Foreskin melanocyte (primary cell): ENCODE measurements at places on chromosomes 12 and 14.
A peak's percentile ranks its signal among the peaks of the same experiment; 100 is the strongest.

GRCh38 chr12:39301422-39301821 lies 141.5 kb downstream of the KIF21A start:
- no peak for DNase-seq

DNA sequence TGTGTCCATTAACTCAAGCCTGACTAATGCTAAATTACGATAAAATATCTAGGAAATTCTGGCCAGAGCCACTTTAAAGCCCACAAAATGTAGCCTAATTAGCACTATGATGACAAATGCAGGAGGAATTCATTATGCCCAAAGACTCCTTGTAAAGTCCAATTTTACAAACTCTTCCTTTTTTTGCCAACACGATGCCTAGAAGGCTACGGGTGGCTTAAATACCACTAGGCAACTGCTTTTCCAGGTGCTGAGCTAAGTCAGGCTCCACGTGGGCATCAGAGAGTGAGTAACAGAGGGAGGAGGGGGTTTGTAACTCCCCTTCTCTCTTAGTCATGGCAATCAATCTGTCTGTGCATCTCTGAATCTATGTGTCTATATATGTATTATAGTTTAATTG lies 172.4 kb upstream of the NTF3 start:
- peak; percentile 46 for DNase-seq

GRCh38 chr12:21456291-21456780 lies 18.9 kb downstream of the PYROXD1 start:
- DNase-seq: no peak

DNA sequence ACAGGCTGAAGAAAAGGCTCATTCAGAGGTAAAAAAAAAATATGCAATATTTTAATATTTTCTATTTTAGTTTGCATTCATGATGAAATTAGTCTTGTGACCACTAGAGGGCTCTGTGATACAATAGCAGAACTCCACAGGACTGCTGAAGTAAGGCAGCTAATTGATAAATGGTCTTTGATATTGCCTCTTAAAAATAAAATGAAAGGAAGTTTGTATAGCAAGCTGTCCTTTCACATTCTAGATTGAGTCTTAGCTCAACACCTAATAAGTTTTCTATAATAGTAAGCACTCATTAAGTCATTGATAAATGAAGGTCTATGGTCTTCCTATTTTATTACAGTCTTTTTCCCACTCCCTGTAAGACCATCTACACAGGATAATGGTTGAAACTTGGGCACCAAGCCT lies 315.7 kb downstream of the NAV3 start:
- peak; percentile 27 for DNase-seq

DNA sequence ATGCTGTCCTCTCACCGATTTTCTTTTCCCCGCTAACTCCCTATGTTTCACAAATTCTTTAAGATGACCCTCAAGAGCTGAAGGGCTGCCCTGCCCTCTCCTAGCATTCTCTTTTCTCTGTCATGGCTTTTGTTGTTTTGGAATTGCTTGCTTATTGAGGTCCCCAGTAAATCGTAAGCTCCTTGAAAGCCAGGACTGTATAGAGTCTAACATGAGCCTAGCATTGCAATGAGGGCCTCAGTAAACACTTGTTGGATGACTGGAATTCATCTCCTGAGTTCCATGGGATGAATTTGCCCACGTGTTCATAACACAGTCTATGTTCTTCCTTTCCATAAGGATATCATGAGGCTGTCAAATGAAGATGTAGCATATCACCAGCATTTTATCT lies 92.2 kb downstream of the APAF1 start:
- DNase-seq: no peak

GRCh38 chr14:85987292-85987691 lies 457.3 kb downstream of the FLRT2 start:
- no peak for DNase-seq

- DNase-seq: no peak
Measured at GRCh38 chr12:9027161-9028059, 38.1 kb downstream of the KLRG1 start.

DNA sequence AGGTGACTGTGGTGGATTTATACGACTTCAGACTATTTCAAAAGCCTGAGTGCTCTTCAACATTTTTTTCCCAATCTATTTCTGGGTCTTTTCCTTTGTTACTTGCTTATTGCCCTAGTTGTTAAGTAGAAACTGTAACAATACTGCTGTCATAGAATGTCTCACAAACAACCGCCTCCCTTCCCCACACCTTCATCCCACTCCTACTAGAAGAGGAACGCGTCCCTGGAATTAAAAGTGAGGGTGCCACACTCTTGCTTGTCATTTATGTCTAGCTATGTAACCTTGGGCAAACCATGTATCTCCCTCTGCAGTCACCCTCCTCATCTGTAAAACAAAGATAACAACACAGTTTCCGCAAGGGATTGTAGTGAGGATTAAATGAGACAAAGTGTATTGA lies 8.6 kb downstream of the BRAP start:
- DNase-seq: no peak

DNA sequence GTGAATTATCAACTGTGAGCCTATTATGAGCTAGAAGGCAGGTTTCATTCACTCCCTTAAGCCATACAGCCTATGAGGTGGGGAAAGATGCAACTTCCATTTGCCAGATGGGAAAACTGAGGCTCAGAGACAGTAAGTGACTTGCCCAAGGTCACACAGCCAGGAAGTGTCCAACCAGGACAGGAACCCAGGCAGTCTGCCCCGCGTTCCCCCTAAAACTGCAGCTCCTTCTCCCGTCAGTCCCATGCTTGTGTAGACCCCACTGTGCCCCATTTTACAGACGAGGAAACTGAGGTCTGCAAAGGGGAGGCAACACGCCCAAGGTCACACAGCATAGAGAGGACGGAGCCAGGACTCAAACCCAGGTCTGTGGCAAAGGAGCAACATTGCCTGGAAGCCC lies 50.6 kb downstream of the NCOR2 start:
- no peak for DNase-seq

GRCh38 chr12:58496411-58497190 lies 423.7 kb downstream of the LRIG3 start:
- DNase-seq: no peak

- no peak for DNase-seq
Measured at GRCh38 chr12:113751513-113751912, 214.6 kb downstream of the RBM19 start.

GRCh38 chr12:77388445-77389265 lies 323.3 kb upstream of the E2F7 start:
- peak; percentile 27 for DNase-seq

DNA sequence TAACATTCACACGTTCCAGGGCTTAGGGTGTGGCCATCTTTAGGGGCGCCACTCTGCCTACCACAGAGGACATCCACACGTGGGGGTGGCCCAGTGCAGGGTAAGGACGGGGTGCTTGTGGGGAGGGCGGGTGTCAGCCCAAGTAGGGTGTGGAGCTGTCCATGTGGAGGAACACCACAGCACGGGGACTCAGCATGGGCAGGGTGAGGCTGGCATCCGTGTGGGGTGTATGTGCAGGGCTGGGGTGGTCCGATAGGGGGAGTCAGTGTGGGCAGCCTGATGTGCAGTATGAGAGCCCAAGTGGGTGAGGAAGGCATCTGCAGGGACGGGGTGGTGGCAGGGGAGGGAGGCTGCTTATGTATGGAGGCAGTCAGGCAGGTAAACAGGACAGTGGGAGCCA lies 17.7 kb downstream of the PSMC1 start:
- no peak for DNase-seq

DNA sequence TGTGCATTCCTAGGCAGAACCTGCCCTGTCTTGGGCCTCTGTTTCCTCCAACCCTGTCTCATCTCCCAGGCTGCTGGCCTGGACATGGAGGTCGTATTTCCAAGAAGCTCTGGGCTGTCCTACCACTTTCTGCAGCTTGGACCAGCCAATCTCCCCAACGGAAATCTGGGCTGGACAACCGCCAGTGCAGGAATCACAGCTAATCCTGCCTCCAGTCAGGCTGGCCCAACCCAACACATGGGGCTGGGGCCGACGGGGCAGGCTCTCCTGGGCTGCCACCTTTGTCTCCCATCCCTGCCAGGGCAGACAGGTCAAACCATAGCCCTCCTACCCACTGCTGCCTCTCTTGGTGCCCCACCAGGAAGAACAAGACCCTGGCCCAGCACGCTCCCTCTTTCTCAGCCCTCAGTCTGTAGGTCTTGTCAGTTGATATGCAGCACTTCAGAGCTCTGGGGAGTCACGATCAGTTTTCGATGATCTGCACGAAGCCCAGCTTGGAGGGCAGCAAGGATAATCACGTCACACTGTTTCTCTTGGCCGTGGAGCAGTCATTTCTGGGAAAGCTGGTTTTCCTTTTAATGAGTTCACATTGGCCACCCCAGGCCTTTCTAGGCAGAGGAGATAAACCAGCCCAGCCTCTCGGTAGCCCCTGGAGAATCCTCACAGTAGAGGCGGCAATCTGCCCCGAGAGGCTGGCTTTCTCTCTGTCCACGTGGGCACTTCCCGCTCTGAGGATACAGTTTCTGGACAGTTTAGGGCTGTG lies 195.2 kb upstream of the PRMT8 start:
- no peak for DNase-seq

DNA sequence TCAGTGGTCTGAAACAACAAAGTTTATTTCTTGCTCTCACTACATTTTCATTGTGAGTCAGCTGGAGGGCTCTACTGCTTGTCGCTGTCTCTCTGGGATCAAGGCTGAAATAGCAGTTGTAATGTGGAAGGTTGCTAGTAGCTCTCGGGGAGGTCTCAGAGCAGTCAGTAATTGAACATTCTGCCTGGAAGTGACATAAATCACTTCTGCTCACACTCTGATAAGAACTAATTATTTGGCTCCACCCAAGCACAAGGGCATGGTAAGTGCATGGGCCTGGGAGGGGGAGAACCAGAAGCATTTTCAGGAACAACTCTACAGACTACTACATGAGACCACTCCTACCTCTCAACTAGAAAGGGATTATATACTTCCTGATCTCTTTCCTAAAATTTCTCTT lies 128.2 kb downstream of the TMEM117 start:
- DNase-seq: no peak

- no peak for DNase-seq
Measured at GRCh38 chr12:102052192-102053061, 9.4 kb downstream of the WASHC3 start.

GRCh38 chr12:112314981-112315380 lies 67.2 kb downstream of the HECTD4 start:
- no peak for DNase-seq

- peak; percentile 53 for DNase-seq
Measured at GRCh38 chr12:48890657-48891418, 25.2 kb upstream of the RND1 start.

- DNase-seq: no peak
Measured at GRCh38 chr12:13588574-13588973, 392.0 kb downstream of the EMP1 start.

DNA sequence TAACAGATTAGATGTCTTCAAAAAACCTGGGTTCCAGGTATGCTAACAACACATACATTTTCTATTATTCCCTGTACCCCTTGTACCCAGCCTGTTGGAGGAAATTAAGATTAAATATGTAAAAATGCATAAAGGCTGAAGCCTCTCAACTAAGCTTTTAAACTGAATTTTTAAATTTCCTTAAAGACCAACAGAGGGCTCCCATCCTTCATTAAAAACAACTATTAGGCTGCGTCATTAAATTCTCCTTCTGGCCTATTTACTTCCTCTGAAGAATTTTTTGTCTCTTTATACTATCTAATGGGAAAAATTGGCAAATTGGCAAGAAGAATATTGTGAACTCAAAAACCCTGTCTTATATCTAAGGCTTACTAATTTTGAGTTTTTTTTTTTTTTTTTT lies 21.8 kb downstream of the SENP1 start:
- DNase-seq: no peak

- DNase-seq: no peak
Measured at GRCh38 chr14:76929927-76930326, 98.6 kb downstream of the IRF2BPL start.

DNA sequence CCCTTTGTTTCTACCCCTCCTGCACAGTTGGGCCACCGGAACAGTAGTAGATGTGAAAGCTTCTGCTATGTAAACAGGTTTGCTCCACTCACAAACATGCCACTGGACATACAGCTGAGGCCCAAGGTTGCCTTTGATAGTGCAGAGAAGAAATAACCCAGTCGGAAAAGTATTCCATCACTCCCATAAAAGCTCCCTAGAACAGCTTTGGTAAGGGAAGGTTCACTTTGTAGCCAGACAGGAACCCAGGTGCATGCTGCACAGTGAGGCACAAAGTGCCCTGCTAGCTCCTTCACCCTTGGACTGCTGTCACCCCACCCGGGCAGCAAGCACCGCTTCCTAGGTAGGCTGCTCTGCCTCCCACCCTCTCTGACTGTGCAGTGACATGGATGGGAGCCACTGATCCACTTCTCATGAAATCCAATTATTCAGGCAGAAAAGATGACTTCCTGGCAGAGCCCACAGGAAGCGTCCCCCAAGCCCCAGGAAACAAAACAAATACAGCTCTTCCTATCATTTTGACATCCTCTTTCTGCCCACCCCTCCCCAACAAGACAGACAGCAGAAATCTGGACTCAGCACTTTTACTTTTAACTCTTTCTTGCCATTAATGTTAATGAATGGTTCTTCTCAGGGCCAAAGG lies 100.2 kb downstream of the SRGAP1 start:
- peak; percentile 5 for DNase-seq

- DNase-seq: no peak
Measured at GRCh38 chr12:67630373-67631088, 18.0 kb upstream of the DYRK2 start.

DNA sequence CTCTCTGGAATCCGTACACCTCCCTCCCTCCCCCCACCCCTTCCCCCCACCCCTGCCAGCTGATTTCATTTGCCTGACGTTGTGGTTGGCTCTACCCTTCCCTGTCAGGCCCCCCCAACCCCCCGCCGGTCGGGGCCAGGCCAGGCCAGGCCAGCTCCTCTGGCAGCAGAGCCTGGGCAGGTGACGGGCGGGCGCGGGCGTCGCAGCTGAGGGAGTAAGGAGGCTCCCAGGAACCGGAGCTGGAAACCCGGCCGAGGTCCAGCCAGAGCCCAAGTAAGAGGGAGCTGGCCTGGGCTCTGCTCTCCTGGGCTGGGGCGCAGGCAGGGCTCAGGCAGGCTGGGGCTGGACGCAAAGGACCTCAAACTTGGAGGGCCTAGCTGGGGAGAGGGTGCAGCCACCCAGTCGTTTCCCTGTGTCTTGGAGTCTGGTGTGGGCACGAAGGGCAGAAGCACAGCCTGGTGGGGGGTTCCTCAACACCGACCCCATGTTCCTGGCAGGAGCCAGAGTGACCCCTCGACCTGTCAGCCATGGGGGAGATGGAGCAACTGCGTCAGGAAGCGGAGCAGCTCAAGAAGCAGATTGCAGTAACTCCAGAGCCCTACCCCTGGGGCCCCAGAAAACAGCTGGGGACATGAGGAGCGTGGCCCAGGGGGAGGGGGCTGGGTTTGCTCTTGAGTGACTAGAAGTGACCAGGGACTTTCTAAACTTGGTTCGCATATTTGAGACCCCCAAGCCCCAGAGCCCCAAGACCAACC lies at the start of gene GNB3:
TSS of gene GNB3 (plus strand) at position 165 of the 755 bp plus-strand sequence. CDS start at position 528, 363 bp downstream.
- no peak for DNase-seq
